SJSA1 (cell line): ENCODE measurements at places on chromosomes 11 and 22.

- no peak for DNase-seq
Observed at GRCh38 chr11:2796508-2797113, 89.0 kb downstream of the CDKN1C start.

DNA sequence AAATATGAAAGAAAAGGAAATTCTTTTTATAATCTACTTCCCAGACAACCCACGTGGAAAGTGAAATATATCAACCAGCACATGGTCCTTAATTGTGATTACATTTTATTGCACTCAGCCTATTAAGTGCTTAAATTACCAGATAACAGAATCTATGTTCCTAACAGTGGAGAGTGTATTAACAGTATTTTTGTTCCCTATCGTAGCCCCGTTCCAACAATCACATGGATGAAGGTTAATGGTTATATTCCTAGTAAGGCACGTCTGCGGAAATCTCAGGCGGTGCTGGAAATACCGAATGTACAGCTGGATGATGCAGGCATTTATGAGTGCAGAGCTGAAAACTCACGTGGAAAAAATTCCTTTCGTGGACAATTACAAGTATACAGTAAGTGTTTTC, 626.1 kb upstream of the ARHGAP42 start:
- no peak for DNase-seq

- peak; percentile 5 for DNase-seq
Observed at GRCh38 chr11:22304337-22304961, 33.7 kb upstream of the SLC17A6 start.

GRCh38 chr11:75768909-75769771, 562 bp downstream of the DGAT2 start:
- no peak for DNase-seq

- no peak for DNase-seq
Observed at GRCh38 chr11:85572056-85572455, 55.1 kb downstream of the DLG2 start.

DNA sequence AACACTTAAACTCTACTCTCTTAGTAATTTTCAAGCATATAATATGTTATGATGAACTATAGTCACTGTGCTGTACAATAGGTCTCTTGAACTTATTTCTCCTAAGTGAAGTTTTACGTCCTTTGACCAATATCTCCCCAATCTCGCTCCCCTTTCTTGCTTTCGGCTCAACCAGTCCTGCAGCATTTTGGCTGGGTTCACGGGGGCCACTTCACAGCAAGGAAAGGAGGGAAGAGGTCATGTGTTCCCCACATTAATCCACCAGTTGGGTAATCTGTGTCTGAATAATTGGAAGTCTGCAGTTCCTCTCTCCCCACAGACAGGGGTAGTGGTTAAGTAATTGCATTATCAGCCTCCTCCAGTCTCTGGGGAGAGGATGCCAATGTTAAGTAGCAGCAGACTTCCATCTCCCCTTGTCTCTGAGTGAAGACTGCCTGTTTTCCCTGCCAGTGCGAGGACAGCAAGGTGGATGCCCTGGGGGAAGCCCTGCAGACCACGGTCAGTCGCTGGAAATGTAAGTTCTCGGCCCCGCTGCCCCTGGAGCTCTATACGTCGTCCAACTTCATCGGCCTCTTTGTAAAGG, 59.2 kb upstream of the CRTAM start:
- DNase-seq = no peak

GRCh38 chr22:18024276-18024939, at the start of gene MICAL3:
Gene MICAL3, minus strand, starts transcription at chr22:18024561. Its CDS starts 117,749 bp downstream, at chr22:17906812.
- DNase-seq = peak; percentile 59

DNA sequence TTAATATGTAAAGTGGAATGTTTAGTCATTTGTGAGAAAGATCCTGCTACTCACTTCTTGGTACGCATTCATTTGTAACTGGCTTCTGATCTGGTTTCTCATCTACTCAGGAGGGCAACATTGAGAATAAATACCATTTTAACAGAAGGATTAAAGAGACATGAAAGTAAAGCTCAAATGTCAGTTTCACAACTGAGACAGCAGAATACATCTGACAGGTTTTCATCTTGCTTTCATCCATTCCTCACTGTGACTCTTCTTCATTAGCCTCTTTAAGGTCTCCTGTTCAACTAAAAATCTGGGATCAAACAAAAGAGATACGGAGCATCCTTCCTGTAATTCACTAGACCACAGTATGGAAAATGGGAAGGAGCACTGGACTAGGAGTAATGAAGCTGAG, 31.4 kb upstream of the CCDC89 start:
- DNase-seq = no peak

GRCh38 chr11:72229336-72229924, 4.9 kb downstream of the INPPL1 start:
- DNase-seq = no peak

- no peak for DNase-seq
Observed at GRCh38 chr11:70888061-70888460, 364.3 kb downstream of the SHANK2 start.

DNA sequence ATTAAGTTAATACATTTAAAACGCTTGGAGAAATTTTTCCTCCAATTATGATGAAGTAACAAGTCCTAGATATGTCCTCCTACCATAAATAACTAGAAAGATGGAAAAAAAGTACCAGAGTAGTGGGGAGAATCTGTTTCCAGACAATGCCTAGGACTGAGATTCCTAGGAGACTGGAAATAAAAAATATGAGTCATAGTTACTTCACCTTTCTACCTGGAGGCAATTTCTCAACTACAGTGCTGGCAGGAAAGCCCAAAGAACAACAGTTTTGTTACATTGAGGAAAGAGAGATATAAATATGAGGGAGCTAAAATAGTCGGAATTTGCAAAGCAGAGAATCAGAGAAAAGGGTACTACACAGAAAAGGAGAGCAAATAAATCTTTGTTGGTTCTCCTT, 202.1 kb upstream of the ARHGAP42 start:
- no peak for DNase-seq

DNA sequence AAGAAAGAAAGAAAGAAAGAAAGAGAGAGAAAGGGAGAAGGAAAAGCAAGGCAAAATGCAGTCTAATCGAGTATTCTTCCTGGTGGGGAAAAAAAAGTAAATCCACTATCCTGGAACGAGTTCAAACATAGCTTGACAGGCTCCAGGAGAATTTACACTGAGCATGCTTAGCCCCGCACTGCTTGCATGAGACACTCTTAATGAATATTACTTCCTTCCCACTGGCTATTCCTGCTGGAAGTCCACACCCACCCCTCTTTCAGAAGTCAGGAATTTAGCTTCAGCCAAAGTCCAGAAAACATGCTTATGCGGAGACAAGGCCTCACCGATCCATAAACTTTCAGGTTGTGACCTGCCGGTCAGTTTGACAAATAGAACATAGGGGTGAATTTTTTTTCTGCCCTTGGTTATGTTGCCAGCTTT, 251.8 kb upstream of the BLID start:
- no peak for DNase-seq

- no peak for DNase-seq
Observed at GRCh38 chr22:17106161-17106784, 14.9 kb downstream of the TMEM121B start.

GRCh38 chr22:39925909-39926679, 25.2 kb downstream of the GRAP2 start:
- no peak for DNase-seq

DNA sequence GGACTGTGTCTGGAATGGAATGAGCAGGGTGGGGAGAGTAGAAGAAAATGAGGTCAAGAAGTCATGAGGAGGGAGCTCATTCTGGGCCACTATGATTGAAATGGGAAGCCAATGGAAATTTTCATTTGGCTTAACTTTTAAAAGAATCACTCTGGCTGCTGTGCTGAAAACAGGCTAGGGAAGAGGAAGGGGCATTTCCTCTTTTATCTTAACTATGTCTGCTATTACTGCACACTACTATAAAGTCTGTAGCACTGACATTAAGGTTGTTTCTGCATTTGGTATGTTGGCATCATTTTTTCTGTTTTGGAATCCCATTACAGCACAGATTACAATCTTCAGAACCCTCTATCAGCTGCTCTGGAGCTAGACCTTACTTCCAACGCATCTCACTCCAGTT, 8.2 kb downstream of the PATL1 start:
- DNase-seq = no peak

DNA sequence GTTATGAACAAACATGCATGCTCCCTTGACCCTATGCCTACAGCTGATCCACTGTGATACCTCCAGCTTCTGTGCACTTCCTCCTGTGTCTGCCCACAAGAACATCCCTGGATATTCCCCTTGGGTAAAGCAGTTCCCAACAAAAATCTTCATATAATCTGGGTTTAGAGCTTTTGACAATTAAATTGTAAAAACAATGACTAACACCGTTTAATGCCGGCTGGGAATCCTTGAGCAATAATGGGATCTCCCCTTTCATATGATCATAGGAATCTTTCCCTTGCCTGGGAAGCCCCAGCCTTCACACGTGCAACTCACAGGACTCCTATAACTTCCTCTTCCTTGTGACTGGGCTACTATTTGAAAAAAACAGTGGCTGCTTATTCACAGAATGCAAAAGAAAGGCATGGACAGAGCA, 6.3 kb upstream of the ZC3H12C start:
- DNase-seq = no peak

DNA sequence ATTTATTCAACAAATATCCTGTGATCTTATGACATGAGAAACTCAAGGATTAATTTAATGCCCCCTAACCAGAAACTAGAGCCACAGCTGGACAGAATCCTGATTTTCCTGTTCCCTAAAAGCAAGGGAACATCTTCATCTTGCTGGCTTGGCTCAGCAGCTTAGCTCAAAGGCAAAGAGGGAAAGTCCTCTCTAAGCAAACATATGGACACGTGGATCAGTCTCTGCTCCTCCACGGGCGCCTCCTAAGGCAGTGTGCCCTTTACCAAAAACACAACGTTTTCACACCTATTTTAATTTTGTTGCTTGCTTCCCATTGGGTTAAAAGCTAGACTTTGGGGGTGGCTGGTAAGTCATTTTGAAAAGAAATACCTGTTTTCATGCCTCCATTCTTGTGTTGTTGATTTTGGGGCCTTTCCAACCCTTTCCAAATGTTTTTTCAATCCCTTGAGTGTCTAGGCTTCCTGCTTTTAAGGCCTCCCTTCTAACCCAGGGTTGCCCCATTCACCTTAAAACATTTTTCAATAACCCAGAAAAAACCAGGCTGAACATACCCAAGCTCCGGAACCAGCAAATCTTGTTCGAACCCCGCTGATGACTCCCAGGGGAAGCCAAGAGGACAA, 15.5 kb downstream of the SLC1A2 start:
- DNase-seq = no peak

DNA sequence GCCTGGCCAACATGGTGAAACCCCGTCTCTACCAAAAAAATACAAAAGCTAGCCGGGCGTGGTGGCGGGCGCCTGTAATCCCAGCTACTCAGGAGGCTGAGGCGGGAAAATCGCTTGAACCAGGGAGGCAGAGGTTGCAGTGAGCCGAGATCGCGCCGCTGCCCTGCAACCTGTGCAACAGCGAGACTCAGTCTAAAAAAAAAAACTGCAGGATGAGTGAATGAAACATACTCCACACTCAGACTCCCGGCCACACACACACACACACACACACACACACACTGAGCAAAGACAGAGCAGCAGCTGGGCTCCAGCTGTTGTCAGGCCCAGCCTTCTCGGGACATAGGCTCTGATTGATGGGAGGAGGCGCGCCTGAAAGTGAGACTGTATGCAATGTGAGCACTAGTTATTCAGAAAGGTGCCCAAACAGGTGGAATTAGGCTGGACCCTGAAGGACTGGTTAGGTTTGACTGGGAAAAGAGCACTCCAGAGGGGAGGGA, 1.5 kb upstream of the PLEKHA7 start:
- peak; percentile 25 for DNase-seq

DNA sequence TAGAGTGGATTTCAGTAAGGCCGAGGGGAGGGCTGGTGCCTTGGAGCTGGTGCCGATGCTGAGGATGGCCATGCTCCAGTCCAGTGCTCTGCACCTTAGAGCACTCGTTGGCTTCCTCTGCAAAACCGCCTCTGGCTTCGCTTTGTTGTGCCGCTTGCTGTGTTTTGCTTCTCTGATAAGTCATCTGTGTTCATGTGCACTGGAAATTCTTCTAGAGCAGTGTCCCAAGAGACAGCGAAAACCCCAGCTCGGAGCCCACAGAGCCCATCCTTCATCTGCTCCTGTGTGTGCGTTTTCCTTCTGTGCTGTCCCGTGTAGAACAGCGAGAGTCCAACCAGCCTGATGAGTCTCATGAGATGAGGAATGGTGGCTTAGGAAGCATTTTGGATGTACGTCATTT, 12.1 kb downstream of the FAM118A start:
- no peak for DNase-seq

GRCh38 chr11:80503990-80504389, 1063.2 kb upstream of the TENM4 start:
- DNase-seq = no peak

DNA sequence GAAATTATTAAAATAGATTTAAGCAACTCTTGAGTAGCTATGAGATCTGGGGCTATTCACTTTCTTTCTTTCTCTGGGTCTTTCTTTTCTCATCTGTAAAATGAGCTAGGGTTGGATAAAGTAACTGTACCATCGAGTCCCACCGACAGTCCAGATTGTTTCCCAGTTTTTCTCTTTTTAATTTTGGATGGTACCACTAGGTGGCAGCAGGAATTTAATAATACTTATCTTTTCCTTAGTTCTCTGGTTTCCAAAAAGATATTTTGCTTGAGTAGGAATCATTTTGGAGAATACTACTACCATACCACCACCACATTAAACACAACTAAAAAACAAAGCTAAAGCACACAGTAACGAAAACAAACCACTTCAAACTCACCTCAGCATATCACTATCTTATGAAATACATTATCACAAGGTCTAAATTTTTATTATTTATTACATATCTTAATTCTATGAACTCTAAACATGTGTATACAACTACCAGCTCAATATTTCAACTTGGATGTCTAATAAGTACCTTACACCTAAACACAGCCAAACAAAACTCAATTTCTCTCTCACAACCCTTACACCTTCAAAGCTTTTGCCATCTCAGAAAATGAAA, 584.0 kb downstream of the KCNA4 start:
- peak; percentile 18 for DNase-seq

DNA sequence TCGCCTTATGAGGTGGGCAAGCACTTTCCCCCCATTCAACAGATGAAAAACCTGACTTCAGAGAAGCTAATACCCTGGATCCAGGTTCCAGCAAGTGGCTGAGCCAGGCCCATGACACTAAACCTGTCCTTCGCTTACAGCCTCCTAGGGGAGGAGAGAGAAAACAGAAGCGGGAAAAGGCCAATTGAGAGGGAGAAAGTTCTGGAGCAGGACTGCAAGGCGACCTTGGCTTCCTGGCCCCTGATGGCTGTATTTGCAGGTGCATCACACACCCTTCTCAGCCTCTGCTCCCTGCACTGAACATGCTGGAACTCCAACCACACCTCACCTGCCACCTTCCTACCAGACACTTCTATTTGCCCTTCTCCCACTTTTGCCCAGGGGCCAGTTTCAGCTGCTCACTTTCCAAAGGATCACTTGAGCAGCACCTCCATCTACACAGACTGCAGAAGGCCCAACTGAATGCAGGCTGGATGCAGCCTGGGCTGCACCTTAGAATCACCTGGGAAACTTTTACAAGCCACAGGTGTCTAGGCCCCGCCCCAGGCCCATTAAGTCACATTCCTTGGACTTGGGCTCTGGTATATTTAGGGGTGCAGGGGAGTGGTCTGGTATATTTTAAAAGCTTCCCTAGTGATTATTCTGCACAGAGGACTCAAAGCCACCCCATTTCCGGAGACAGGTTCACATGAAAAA, 14.3 kb upstream of the ADA2 start:
- no peak for DNase-seq

GRCh38 chr22:42949159-42949558, 65.8 kb downstream of the PACSIN2 start:
- no peak for DNase-seq
